EL (cell line): ENCODE measurements at places on chromosomes 7 and 10.
A peak's percentile ranks its signal among the peaks of the same experiment; 100 is the strongest.

GRCh38 chr7:4076701-4077294 is 605.3 kb upstream of the FOXK1 start:
- no peak for DNase-seq

DNA sequence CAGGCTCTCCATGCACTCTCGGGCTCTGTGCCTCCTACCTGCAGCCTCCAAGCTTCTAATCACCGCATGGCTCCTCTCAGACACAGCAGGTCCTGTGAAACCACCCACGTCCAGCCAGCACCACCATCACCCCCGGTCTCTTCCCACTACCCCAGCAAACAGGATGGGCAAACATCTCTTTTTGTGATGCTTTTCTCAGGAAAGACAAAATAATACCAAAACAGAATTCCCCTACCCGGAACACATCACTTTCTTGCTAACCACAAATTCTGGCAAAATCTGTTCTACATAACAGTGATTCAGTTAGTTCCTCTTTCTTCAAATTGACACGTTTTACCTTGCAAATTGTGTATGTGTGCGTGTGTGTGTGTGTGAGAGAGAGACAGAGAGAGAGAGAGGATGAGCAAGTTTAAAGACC is 6.5 kb downstream of the SNX8 start:
- DNase-seq: no peak

- DNase-seq: peak; percentile 56
Observed at GRCh38 chr10:106401161-106401560, 763.3 kb downstream of the SORCS1 start.

DNA sequence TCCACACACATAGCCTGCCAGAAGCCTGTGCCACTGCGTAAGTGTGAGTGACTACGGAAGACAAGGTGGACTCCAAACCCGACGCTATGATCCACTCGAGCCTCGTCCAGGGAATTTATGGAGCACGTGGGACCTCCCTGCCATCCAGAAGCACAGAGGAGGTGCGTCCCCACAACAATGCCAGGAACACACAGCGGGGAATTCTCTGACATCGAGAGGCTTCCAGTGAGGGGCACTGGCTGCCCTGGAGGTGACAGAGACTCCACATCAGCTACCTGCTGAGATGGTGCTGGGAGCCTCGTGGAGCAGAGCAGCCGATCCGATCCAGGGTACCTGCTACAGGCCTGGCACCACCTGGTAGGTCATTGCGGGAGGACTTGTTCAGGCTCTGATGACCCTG is 72.2 kb upstream of the INSIG1 start:
- no peak for DNase-seq

DNA sequence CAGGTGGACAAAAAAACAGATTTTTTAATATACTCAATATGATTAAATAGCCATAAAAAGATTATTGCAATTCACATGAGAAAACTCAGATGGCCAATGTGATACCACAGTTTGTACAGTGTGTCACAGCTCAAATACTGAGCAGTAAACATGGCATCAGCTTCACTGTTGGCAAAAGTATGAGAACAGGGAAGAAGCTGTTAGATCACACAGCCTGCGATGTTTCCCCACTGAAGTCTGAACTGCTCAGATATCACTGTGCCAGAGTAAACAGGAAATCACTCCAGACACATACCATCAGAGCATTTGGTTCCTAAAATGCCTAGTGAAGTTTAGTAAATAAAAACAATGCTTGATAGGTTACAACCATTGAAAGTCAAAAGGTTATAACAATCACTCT is 347.8 kb downstream of the ETV1 start:
- no peak for DNase-seq

- peak; percentile 55 for DNase-seq
Observed at GRCh38 chr7:2157473-2158279, 75.1 kb downstream of the MAD1L1 start.

DNA sequence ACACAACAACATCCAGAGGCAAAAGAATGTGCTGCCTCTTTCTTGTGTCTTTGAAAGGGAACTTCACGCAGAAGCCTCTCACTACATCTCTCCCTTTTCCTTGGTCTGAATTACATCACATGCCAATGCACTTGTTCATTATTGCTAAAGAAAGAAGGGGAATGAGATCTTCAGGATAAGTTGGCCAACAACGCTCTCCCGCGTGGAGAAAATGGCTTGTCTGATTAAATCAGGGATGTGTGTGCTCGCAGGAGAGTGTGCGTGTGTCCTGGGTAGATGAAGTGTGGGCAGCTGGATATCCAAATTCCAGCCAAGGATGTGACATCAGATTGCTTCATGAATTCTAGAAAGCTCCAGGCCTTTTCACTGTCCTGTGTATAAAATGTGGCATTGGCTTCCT is 541.6 kb upstream of the FZD8 start:
- no peak for DNase-seq

- no peak for DNase-seq
Observed at GRCh38 chr10:108913300-108913699, 1010.0 kb downstream of the XPNPEP1 start.

GRCh38 chr10:22319980-22320558 is 830 bp upstream of the BMI1 start:
- no peak for DNase-seq

GRCh38 chr10:79314761-79315601 is 32.3 kb upstream of the PPIF start:
- no peak for DNase-seq

- peak; percentile 71 for DNase-seq
Observed at GRCh38 chr7:142776206-142776844, 5.6 kb downstream of the PRSS2 start.

DNA sequence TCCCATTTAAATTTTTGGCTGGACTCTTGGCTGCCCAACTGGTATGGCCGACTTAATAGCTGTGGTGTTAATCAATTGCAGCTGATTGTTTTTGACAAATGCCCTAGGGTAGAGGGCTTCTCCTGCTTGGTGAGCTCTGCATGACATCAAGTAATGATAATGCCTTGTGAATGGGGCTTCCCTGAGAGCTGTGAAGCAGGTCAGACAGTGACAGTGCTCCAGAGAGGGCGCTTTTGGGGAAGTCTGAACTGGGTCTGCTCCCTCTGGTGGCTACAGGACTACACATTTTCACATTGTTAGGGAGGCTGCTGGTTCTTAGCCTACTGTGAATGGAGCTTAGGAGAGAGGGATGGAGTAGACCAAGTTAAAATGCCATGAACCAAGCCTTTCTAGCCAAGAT is 98.8 kb downstream of the SDK1 start:
- DNase-seq: no peak

DNA sequence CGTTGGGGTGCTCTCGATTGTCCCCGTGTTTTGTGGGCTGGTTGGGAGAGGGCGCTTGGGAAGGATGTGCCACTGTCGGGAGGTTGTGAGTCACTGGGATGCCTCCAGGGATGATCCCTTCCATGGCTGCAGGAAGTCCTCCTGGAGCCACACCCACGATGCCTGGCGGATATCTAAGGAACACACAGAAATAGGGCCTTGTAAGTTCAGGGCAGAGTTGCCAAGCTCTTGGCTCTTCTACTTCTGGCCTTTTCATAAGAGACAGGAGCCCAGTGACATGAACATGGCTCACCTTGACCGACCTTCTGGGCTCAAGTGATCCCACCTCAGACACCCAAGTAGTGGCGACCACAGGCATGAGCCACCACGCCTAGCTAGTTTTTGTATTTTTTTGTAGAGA is 47.6 kb downstream of the ZRANB1 start:
- DNase-seq: peak; percentile 70

- DNase-seq: peak; percentile 13
Observed at GRCh38 chr10:5862360-5862961, 27.2 kb downstream of the ANKRD16 start.

GRCh38 chr10:28354511-28354910 is 51.6 kb upstream of the MPP7 start:
- DNase-seq: no peak

- peak; percentile 84 for DNase-seq
Observed at GRCh38 chr10:78407009-78407711, 373.5 kb downstream of the RPS24 start.

DNA sequence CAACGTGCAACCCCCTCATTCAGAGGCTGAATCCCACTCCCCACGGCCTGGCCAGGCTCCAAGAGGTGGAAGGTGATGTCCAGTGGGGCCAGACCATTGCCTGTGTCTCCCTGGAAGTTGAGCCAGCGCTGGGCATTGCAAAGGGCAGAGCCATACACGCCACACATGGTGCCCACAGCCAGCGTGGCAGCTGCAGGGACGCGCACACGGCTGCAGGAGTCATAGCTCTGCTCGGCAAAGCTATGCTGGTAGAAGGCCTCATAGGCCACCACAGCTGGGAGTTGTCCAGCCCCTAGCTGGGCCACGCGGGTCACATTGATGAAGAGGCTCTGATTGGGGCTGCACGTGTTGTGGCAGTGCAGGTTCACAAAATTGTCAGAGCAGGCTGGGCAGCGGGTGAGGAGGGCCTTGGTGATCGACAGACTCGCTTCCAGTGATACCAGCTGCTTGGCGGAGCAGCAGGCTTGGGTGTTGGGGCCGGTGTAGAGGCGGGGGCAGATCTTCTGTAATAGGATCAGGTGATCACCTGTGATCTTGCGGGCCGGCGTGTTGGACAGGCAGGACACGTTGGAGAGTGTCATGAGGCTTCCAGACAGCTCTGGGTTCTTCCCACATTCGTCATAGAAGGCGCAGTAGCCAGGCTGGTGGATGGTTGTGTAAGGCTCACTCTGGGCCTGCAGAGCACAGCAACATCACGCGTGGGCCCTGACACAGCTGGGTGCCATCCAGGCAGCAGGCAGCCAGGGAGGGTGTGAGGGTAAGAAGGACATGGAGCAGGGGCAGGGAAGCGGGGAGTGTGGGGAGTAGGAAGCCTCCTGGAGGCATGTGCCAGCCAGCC is 1.2 kb downstream of the NPC1L1 start:
- DNase-seq: no peak

GRCh38 chr7:50793120-50793946 is 10.6 kb upstream of the GRB10 start:
- peak; percentile 65 for DNase-seq

DNA sequence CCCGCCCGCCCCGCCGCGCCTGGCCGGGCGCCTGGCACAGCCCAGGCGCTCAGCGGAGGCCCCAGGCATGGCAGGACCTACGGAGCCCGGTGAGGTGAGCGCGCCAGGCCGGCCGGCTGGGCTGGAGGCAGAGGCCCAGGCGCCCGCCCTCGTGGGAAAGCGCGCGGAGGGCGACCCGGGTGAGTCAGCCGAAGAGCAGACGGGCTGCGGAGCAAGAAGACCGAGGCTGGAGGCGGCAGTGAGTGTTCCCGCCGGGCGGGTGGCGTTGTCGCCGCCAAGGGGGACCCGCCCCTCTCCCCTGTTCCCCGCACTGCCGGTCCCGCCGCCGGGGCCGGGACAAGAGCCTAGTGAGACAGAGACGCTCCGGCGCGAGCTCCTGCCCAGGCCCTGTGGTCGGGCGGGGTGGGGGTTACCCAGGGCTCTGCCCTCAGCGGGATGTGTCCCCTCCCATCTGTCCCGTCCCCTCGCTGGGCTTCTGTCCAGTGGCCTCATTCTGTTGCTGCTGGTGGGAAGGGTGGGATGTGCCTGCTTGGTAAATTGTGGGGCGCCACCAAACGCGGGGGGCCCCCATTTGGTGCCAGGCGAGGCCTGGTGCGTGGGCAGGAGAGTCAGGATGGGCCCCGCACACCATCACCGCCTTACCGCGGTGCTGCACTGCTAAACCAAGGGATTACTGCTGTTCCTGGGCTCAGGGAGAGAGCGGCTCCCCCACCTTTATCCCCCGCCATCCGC is 17.0 kb upstream of the NODAL start:
- peak; percentile 82 for DNase-seq

GRCh38 chr7:69211739-69212138 is 386.5 kb upstream of the AUTS2 start:
- DNase-seq: no peak

GRCh38 chr10:546971-547590 is 142.4 kb downstream of the DIP2C start:
- DNase-seq: no peak

- DNase-seq: no peak
Observed at GRCh38 chr7:5382281-5382892, 41.2 kb downstream of the TNRC18 start.

GRCh38 chr7:83882551-83882950 is 233.6 kb upstream of the SEMA3E start:
- DNase-seq: no peak

DNA sequence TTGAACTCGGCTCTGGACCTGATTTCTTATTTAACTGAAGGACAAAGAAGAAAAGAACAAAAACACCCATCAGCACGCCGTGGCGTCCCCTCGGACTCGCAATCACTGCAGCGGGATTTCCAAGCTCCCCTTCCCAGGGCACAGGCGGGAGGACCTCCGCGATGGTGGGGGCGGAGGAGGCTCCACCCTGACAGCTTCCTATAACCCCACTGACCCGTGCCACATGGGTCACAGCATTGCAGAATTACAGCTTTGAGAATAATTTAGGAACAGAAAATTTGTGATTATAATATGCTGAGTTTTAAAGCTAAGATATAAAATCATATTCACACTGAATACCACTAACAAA is 129.7 kb upstream of the SEC61G start:
- DNase-seq: no peak

- no peak for DNase-seq
Observed at GRCh38 chr7:150586068-150586784, 19.0 kb downstream of the GIMAP4 start.

- no peak for DNase-seq
Observed at GRCh38 chr10:97861924-97862323, 12.3 kb downstream of the GOLGA7B start.

DNA sequence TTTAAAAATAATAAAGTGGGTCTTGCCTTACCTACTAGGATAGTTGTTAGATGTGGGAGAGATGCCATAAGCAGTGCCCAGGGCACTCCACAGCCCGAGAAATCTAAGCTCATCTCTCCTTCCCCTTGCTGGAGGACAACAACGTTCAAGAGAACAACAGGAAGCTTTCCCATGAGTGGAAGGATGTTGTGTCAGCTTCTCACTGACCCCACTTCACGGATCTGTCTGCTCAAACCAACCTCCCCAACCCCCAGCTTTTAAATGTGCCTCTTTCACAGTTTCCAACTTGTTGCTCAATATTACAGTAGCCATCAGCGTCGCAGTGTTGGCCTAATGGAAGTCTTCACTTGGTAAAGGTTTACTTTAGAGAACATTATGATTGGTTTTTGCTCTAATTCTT is 72.1 kb downstream of the PTPRE start:
- no peak for DNase-seq

DNA sequence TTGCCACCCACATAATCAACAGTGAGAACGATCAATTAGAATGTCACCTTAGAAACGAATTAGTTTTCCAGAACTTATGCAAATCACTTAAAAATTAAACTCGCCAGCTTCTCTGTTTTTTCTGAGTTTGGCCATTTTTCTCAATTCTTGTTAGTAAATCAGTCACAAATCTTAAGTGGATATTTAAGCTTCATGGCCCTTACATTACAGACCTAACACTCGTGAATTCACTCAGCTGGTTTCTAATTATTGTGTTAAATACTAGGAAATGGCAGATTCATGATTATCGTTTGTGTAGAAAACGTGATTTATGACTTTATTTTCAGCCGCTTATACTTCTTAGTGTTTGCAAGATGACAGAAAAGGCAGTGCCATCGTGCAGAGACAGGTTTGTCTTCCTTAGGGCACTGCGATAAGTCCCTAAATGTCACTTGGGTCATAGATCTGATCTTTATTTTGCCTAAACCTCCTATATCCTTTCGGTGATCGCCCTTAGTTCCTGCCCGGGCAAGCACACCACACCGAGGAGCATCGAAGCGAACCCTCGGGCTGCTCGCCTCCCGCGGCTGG is 587 bp upstream of the CELF2 start:
- DNase-seq: no peak

GRCh38 chr10:59311025-59311424 is 51.3 kb downstream of the FAM13C start:
- DNase-seq: no peak
